ENCODE measurements at places on chromosomes 7 and 10.
A peak's percentile ranks its signal among the peaks of the same experiment; 100 is the strongest.

DNA sequence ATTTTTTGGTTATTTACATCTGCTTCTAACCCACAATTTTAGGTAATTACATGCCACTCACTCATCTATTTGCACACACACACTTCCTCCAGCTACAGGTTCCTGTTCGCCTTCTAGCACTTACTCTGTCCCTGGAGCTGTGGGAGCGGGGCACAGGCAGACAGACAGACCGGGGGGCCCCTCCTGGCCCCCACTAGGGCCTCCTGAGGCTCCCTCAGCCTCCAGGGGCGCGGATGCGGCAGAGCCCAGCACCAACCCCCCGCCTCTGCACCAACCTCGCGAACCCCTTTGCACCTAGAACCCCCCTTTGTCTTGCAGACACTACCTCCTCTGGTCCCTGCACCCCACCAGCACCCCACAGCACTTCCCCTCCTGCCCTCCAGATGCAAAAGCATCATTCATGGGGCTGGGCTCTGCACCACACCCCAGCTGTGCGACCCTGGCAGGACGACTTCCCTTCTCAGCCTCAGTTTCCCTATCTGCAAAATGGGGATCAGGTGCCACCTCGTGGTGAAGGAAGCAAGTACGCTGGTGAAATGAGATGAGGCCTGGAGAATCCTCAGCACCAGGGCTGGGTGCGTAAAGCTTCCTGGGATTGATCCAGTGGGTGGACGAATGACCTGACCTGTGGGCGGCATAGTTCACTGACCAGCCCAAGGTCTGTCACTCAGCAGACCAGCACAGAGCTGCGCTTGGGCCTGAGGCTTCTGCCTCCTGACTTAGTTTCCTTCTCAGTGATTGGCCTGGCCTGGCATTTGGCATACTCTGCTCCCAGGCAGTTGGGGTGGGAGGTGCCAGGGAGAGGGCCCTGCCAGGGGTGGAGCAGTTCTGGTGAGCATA, 37.9 kb downstream of the ELFN1 start:
- no peaks in the 10 kb centered on the region for H3K4me1 ChIP-seq
- H3K36me3 ChIP-seq: no peaks in the 10 kb centered on the region
- no peak overlapping the region for H3K27ac ChIP-seq
- no peak overlapping the region for H3K4me3 ChIP-seq
- H3K27me3 ChIP-seq: peaks cover 32% of the 10 kb centered on the region

GRCh38 chr10:3474266-3474665, 301.7 kb upstream of the PITRM1 start:
- H3K27ac ChIP-seq: no peak overlapping the region
- no peaks in the 10 kb centered on the region for H3K36me3 ChIP-seq
- peaks cover 40% of the 10 kb centered on the region for H3K4me1 ChIP-seq

- H3K36me3 ChIP-seq: no peaks in the 10 kb centered on the region
- no peak for DNase-seq
- no peak overlapping the region for H3K4me3 ChIP-seq
- H3K27me3 ChIP-seq: no peaks in the 10 kb centered on the region
These were observed 10.9 kb downstream of the MGAM start for GRCh38 chr7:142006577-142006976.

DNA sequence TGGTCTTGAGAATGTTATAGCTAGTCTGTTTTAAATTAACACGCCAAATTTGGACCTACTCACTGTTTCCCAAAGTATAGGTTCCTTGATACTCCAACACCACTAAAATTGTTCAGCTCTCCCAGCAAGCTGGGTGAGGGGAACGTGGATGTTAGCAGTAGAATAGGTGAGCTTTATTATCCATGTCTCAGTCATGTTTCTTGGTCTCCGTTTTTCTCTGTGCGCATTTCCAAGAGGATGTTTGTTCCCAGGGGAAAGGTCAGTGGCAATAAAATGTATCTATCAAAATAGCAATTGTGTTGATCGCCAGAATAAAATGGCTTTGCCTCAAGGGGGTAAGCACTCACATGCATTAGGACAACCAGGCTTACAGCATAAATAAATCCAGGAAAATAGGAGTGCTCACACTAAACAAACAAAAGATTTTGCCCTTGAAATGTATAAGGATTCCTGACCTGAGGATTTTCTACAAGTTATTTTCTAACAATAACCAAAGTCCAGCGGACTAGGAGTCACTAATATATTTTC, 187.0 kb upstream of the C7orf33 start:
- H3K27ac ChIP-seq: no peak overlapping the region
- no peak for DNase-seq
- H3K4me3 ChIP-seq: no peak overlapping the region
- H3K4me1 ChIP-seq: peaks cover 20% of the 10 kb centered on the region

DNA sequence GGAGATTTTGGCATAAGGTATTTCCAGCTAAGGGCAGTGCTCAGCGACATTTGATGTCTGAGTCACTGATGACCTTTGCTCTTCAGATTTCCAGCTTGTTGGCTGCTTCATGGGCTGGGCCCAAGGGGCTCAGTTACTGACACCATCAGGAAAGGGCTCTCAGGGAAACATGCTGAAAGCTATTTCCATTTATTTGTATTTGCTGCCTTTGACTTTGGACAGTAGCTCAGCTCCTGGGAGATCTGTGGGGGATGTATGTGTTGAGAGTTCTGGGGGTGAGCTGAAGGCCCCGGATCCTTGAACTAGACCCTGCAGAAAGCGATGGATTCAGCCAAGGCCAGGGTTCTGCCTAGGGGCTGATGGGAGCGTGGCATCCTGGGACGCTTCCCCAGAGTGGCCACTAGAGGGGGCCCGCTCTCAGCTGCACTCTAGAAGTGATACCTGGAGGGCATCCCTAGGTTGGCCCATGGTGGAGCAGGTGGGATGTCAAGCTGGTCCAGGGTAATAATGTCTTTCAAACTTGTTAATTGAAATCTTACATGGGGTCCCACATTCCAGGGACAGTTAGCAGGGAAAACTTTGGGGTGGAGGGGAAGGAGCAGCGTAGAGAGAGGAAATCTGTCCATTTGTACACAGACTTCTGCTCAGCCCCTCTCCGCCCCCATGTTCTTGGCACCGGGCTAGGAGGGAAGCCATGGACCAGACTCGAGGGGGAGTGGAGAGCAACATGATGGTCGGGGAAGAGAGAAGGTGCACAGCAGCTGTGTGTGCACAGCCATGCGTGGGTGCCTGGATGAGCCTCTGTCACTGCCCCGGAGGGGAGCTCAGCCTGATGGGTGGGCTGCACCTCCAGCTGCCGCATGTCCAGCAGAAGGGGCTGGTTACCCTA, 3.0 kb upstream of the BTBD16 start:
- H3K36me3 ChIP-seq: no peaks in the 10 kb centered on the region
- no peaks in the 10 kb centered on the region for H3K27me3 ChIP-seq
- no peak overlapping the region for H3K27ac ChIP-seq
- DNase-seq: no peak

GRCh38 chr10:14184841-14185315, 145.8 kb downstream of the FRMD4A start:
- H3K27me3 ChIP-seq: peaks cover 35% of the 10 kb centered on the region
- H3K4me3 ChIP-seq: peak overlapping the region; percentile 41
- peaks cover 14% of the 10 kb centered on the region for H3K4me1 ChIP-seq
- DNase-seq: no peak

DNA sequence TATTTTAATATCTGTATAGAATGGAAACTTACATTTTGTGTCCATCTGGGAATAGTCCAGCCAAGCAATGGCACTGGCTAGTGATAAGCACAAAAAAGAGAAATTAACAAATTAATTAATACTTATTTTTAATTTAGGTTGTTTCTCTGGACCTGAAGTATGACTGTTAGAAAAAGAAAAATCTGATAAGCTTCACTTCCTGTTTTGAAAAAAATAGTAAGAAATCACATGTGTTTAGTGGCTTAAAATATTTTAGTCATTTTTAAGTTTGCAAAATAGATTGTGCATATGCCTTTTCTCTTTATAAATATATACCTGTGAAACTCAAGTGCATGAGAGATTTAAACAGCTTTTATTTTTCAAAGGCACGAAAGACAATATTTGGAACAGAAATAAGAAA, 50.1 kb upstream of the CREB5 start:
- H3K4me3 ChIP-seq: no peak overlapping the region
- H3K27me3 ChIP-seq: no peaks in the 10 kb centered on the region
- H3K4me1 ChIP-seq: no peaks in the 10 kb centered on the region
- DNase-seq: no peak

- no peaks in the 10 kb centered on the region for H3K27me3 ChIP-seq
- H3K27ac ChIP-seq: no peak overlapping the region
- no peak overlapping the region for H3K4me3 ChIP-seq
- DNase-seq: no peak
- H3K36me3 ChIP-seq: no peaks in the 10 kb centered on the region
These were observed 304.4 kb downstream of the ZEB1 start for GRCh38 chr10:31623466-31623865.

GRCh38 chr7:97006055-97006815, 882 bp downstream of the DLX6 start:
- H3K27me3 ChIP-seq: peaks cover 50% of the 10 kb centered on the region
- H3K27ac ChIP-seq: no peak overlapping the region
- H3K36me3 ChIP-seq: no peaks in the 10 kb centered on the region
- peaks cover 17% of the 10 kb centered on the region for H3K4me1 ChIP-seq

- H3K4me3 ChIP-seq: no peak within 1 kb of the TSS
- H3K36me3 ChIP-seq: no peaks in the 10 kb centered on the region
- no peak within 1 kb of the TSS for H3K27ac ChIP-seq
- DNase-seq: no peak
- no peaks in the 10 kb centered on the region for H3K27me3 ChIP-seq
These were observed at the start of gene MYL10 for GRCh38 chr7:101629171-101629570. TSS of gene MYL10 (minus strand) at chr7:101629296. CDS start at chr7:101629118, 178 bp downstream.

- no peaks in the 10 kb centered on the region for H3K36me3 ChIP-seq
- no peak overlapping the region for H3K4me3 ChIP-seq
- H3K27me3 ChIP-seq: peaks cover 23% of the 10 kb centered on the region
These were observed 50.2 kb downstream of the KCNH2 start for GRCh38 chr7:150927956-150928344.

DNA sequence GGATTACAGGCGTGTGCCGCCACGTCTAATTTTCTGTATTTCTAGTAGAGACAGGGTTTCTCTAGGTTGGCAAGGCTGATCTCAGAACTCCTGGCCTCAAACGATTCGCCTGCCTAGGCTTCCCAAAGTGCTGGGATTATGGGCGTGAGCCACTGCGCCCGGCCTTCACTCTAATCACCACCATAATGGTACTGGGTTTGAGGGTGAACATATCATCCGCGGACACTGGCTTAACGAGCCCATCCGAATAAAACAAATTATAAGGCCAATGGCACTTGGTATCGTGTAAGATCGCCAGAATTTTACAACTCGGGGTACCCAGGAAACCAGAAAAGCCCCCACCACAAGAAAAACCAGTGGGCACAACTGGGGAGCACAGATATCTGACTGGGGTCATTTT, 580 bp downstream of the FAM200A start:
- peaks cover 4% of the 10 kb centered on the region for H3K36me3 ChIP-seq
- no peak for DNase-seq
- no peaks in the 10 kb centered on the region for H3K27me3 ChIP-seq
- peak overlapping the region; percentile 85 for H3K4me3 ChIP-seq
- H3K4me1 ChIP-seq: peaks cover 7% of the 10 kb centered on the region

DNA sequence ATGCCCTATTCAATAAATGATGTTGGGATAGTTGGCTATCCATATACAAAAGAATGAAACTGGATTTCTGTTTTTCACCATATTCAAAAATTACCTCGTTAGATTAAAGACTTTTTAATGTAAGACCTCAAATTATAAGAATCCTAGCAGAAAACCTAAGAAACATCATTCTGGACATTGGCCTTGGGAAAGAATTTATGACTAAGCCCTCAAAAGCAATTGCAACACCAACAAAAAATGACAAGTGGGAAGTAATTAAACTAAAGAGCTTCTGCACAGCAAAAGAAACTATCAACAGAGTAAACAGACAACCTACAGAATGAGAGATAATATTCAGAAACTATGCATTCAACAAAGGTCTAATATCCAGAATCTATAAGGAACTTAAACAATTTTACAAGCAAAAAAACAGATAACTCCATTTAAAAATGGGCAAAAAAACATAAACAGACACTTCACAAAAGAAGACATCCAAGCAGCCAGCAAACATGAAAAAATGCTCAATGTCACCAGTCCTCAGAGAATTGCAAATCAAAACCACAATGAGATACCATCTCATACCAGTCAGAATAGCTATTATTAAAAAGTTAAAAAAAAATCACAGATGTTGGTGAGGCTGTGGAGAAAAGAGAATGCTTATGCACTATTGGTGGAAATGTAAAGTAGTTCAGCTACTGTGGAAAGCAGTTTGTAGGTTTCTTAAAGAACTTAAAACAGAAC, 309.8 kb downstream of the AHR start:
- no peaks in the 10 kb centered on the region for H3K36me3 ChIP-seq
- H3K4me1 ChIP-seq: no peaks in the 10 kb centered on the region
- DNase-seq: no peak
- H3K27ac ChIP-seq: no peak overlapping the region
- H3K27me3 ChIP-seq: no peaks in the 10 kb centered on the region

GRCh38 chr7:104395162-104395561, 66.8 kb downstream of the LHFPL3 start:
- no peak overlapping the region for H3K27ac ChIP-seq
- no peaks in the 10 kb centered on the region for H3K4me1 ChIP-seq
- DNase-seq: no peak
- no peaks in the 10 kb centered on the region for H3K36me3 ChIP-seq

GRCh38 chr7:98398567-98399372, 2.1 kb downstream of the BAIAP2L1 start:
- peak overlapping the region; percentile 68 for H3K4me3 ChIP-seq
- no peaks in the 10 kb centered on the region for H3K27me3 ChIP-seq
- H3K27ac ChIP-seq: no peak overlapping the region
- no peak for DNase-seq
- H3K36me3 ChIP-seq: no peaks in the 10 kb centered on the region

GRCh38 chr7:73749931-73750776, 11.6 kb upstream of the ABHD11 start:
- DNase-seq: no peak
- no peaks in the 10 kb centered on the region for H3K36me3 ChIP-seq
- H3K4me3 ChIP-seq: no peak overlapping the region
- no peaks in the 10 kb centered on the region for H3K27me3 ChIP-seq
- no peak overlapping the region for H3K27ac ChIP-seq

GRCh38 chr7:13641714-13642113, 347.8 kb downstream of the ETV1 start:
- no peak overlapping the region for H3K27ac ChIP-seq
- H3K36me3 ChIP-seq: no peaks in the 10 kb centered on the region
- DNase-seq: no peak

- no peak for DNase-seq
- H3K4me1 ChIP-seq: peaks cover 4% of the 10 kb centered on the region
- no peak overlapping the region for H3K4me3 ChIP-seq
- H3K27ac ChIP-seq: peak overlapping the region; percentile 64
- H3K27me3 ChIP-seq: no peaks in the 10 kb centered on the region
These were observed 48.5 kb downstream of the PLCE1 start for GRCh38 chr10:94042001-94042833.

GRCh38 chr7:691361-692045, 35.0 kb upstream of the DNAAF5 start:
- peaks cover 21% of the 10 kb centered on the region for H3K36me3 ChIP-seq
- no peaks in the 10 kb centered on the region for H3K27me3 ChIP-seq
- no peaks in the 10 kb centered on the region for H3K4me1 ChIP-seq

DNA sequence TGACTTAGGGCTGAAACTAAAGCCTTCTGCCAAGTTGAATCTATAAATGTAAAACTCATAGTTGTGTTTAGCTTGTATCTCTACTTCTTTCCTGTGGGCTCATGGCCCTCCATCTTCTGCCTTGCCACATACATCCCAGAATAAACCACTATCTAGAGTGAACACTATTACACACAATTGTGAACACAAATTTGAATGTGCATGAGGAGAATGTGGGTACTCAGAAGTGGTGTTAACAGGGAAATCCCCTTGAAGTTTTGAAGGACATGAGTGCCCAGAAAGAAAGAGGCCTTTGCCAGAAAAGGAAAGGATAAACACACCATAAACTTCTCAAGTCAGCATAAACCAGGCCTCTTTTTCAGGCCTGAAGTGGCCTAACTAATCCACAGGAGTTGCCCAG, 20.2 kb upstream of the CCNJ start:
- no peaks in the 10 kb centered on the region for H3K36me3 ChIP-seq
- no peaks in the 10 kb centered on the region for H3K27me3 ChIP-seq
- H3K4me3 ChIP-seq: no peak overlapping the region
- H3K27ac ChIP-seq: no peak overlapping the region
- DNase-seq: no peak
